ENCODE measurements at places on chromosomes 2 and 18. TPM values are rescaled to one million over a fixed set of nuclear protein-coding genes. Genes with fewer than 3 reads are reported as not detected.

The LRRTM1 gene
- 11.9 TPM for total RNA-seq

DNA sequence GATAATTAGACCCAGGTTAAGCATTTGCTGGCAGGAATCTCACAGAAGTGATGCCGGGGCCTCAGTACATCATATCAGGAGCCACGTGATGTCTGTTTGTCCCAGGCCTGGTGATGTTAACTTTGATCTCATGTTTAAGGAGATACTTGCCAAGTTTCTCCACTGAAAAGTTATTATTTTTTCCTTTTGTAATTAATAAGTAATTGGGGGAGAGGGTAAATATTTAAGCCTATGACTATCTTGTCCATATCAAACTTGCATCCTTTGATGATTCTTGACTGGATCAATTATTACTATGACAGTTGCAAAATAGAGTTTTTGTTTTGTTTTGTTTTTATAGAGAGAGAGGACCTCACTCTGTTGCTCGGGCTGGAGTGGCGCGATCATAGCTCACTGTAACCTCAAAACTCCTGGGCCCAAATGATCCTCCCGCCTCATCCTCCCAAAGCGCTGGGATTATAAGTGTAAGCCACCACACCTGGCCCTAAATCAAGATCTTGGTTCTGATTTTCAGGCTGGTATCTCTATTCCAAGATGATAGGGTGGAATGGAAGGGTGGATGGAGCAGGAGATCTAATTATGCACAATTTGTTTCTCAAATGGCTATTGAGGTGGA is 46.4 kb downstream of the SLC4A1AP start:
- DNase-seq = no peak

GRCh38 chr18:48138660-48139430 is 208.4 kb upstream of the SMAD2 start:
- no peak for DNase-seq

The DSG4 gene
- not detected for total RNA-seq

GRCh38 chr18:60331890-60332289 is 40.7 kb downstream of the MC4R start:
- DNase-seq = no peak

The RMC1 gene
- 37.0 TPM for total RNA-seq

The CSRNP3 gene
- 246 TPM for total RNA-seq

GRCh38 chr2:12861344-12861930 is 144.7 kb downstream of the TRIB2 start:
- DNase-seq = no peak

DNA sequence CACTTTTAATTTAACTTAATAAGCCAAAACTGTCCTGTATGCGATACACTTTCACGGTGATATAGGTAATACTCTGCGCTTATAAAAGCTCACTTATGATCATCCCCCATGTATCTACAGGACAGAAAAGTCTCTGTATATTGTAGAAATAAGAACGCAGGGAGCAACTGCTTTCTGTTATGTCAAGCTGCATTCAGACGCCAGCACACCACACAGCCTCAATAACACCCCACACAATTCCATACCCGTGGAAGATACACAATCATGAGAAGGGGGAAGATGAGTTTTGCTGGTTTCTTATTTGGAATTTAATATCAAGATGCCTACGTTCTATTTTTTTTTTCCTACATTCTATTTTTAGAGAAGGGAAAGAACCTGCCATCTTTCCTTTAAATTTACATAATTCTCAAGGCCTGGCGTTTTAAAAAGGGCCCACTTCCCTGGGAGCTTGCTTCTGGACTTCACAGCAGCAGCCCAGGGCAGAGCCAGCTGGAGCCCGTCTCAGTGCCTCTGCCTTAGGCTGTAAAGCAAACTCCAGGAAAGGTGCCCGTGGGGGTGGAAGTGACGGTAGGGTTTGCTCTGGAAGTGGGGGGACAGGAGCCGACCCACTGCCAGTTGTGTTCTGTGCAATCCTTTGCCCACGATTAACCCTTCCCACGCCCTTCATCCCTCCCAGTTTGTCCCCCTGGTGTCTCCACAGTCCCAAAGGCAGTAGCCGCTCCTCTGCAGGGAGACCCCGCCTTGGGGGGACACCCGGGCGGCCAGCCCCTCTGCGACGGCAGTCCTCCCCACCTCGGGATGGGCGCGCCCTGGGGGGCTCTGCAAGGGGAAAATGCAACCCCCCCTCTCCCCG is 5.3 kb downstream of the PTGR3 start:
- DNase-seq = peak; percentile 45

The INPP5D gene
- 2.5 TPM for total RNA-seq

GRCh38 chr2:99481941-99482340 is 7.9 kb downstream of the REV1 start:
- no peak for DNase-seq

The MOGAT1 gene
- total RNA-seq = not detected

The DIS3L2 gene
- 37.6 TPM for total RNA-seq
